ENCODE measurements at places on chromosomes 7 and 10. TPM values are rescaled to one million over a fixed set of nuclear protein-coding genes. Genes with fewer than 3 reads are reported as not detected.
A peak's percentile ranks its signal among the peaks of the same experiment; 100 is the strongest.

DNA sequence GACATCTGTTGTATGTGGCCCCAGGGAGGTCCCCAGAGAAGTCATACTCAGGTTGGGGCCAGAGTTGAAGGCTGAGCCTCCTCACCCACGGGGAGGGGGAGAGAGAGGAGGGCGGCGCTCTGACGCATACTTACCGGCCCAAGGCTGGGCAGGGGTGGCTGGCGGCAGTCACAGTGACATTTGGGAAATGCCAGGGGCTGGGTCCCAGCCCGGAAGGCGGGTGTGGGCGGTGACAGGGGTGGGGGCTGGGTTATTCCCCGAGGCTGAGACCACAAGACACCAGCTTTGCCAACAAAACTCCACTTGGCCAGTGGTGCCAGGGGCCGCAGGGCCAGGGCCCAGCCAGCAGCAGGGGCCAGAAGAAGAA, 41.1 kb downstream of the RASGEF1A start:
- no peak for DNase-seq

DNA sequence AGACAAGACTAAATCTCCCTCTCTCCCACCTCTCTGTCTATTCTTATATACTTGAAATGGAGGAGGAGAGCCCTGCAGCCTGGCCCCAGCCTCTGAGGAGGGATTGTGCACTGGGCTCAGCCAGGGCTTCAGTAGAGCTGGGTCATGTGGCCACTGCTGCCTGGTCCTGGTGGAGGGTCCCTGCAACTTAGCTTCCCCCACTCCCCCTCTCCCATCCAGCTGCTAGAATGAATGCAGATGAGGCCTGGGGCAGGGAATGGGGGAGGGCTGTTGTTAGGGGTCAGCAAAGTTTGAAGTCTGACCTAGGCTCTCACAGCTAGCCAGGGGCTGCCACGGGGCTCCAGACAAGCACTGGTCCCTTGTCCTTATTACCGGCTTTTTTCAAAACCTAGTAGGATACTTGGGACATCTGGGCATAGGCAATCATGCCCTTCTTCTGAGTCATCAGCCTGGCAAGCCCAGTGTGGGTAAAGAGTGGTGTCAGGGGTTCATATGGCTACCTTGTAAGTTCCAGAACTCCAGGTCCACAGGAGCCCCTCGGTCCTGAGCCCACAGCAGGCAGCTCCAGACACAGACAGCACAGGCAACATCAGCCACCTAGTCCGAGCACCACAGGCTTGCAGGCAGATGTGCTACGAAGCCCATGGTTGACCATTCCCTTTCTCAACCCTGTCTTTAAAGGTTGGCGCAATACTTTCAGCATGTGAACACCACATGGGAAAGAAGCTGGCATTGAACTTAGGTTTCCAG, 12.8 kb upstream of the CXCL12 start:
- DNase-seq: peak; percentile 27

DNA sequence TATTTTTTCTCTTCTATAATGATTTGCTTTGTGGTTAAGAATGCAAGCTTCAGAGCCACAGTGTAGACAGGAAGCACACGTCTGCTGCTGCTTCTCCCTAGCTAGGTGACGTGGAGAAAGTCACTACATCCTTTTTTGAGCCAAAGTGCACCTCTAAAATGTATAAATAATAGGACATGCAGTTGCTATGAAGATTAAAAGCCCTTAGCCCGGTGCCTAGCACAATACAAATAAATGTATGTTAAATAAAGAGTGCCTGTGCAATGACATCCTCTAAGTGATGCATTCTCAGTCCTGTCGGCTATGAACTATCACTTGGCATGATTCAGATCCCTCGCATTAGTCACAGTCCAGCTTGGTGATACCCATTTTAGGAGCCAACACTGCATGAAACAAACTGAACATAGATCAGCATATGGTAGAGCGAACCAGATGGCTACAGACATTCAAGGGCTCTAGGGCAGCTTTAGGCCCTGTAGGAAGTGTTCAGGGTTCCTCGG, 4.8 kb upstream of the TRDMT1 start:
- DNase-seq: no peak

GRCh38 chr10:129896136-129896859, 67.8 kb downstream of the EBF3 start:
- no peak for DNase-seq

DNA sequence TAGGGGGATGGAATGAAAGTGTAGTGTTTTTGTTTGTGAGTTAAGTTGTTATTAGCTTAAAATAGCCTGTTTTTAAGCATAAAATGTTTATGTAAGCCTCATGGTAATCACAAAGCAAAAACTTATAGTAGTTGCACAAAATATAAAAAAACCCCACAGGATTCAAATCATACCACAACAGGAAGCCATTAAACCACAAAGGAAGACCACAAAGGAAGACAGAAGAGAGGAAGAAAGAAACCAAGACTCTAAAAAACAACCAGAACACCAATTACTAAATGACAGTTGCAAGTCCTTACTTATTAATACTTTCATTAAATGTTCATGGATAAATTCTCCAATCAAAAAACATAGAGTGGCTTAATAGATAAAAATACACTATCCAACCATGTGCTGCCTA, 63.6 kb downstream of the ANKRD7 start:
- DNase-seq: no peak

DNA sequence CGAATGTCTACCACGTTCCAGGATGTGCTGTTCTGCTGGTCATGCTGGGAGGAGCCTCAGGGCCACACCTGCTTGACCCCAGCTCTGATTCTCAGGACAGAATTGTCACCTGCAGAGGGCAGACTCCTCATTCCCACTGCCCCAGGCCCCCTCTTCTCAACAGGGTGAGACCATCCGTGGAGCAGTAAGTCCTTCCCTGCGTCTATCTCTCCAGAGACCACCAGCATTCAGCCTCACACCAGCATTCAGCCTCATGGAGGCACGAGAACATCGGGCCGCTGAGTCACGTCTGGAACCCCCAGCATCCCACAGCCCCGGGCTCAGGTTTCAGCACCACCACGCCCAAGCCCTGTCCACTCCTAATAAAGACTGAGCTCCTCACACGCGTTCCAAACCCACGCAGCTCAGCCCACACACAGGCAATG, 273.4 kb downstream of the DIP2C start:
- no peak for DNase-seq

GRCh38 chr7:76310102-76310957, 7.9 kb downstream of the HSPB1 start:
- DNase-seq: no peak

GRCh38 chr10:95655571-95656290, 780 bp downstream of the ALDH18A1 start:
- DNase-seq: peak; percentile 49

DNA sequence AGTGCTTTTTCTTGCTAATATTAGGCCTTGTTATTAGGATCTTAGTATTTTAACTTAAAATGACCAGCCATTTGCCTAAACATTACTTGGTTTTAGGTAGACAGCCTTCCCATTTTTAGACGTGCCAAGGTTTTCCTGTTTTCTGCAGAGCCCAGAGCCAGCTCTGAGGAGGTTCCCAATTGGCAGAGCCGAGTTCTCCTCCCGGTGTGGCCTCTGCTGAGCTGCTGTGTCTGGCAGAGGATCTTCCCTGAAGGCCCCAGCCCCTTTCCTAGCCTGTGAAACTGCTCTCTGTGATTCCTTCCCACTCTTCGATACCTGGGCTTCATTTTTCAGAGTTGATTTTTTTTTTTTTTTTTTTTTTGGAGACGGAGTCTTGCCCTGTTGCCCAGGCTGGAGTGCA, 91.4 kb downstream of the EEPD1 start:
- no peak for DNase-seq

- peak; percentile 69 for DNase-seq
Observed at GRCh38 chr7:33062023-33062781, at the start of gene NT5C3A. Gene NT5C3A, minus strand, starts transcription at chr7:33062776. Its CDS starts 71 bp downstream, at chr7:33062705.

DNA sequence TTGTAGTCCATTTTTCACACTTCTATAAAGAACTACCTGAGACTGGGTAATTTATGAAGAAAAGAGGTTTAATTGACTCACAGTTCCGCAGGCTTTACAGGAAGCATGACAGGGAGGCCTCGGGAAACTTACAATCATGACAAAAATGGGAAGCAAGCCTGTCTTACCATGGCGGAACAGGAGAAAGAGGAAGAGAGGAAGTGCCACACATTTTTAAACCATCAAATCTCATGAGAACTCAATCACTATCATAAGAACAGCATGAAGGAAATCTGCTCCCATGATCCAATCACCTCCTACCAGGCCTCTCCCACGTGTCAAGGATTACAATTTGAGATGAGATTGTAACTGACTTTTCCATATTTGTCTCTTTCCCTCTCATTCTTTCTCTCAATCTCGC, 9.3 kb upstream of the PNPLA8 start:
- DNase-seq: no peak

DNA sequence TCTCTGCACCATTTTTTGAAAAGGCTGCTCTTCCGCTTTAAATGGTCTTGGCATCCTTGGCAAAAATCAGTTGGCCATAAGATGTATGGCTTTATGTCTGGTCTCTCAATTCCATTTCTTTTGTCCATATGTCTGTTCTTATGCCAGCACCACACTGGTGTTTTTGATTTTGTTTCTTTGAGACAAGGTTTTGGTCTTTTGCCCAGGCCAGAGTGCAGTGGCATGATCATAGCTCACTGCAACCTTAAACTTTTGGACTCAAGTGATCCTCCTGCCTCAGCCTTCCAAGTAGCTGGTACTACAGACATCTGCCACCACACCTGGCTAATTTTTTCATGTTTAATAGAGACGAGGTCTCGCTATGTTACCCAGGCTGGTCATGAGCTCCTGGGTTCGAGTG, 48.5 kb downstream of the ANLN start:
- DNase-seq: no peak

- no peak for DNase-seq
Observed at GRCh38 chr7:64602518-64602917, 39.6 kb upstream of the ZNF680 start.

DNA sequence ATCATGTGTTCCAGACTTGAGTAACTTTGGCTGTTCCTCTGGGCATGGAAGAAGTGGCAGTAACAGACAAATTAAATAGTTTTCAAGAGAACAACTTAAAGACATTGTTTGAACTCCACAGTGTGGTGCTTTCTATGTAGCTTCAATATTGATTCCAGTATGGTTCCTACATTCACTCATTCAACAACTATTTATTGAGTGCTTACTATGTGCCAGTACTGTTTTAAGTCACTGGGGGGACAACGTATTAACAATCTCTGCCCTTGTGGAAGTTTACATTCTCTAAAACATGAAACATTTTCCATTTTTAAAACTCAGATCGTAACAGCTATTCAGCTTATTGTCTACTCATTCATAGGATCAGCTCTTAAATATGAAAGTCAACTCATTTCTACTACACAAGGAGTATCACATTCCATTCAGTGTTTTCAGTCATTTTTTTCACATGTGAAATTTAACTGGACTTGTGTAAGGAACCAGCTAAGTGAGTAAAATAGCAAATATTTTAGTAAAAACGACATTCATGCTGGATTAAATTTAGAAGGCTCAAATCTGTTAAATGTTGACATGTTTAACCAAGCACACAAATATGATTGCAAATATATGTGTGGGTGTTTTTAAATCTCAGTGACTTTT, 13.6 kb upstream of the CUBN start:
- DNase-seq: no peak

DNA sequence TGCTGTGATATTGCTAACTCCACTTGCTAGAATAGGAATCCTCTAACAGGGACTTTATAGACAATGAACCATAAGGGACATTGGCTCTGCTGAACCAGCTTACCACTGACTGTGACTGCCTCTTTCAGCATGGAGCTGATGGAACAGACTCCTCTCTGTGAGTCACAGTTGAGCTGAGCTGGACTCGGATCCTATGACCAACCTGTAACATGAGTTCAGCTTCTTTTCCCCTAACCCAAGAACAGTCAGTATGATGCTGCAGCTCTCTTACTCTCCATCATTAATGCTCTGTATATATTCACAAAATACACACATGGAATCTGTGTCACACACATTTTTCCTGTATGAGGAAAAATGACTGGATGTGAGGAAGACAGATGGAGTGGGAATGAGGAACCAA, 177.9 kb upstream of the BET1 start:
- DNase-seq: no peak

DNA sequence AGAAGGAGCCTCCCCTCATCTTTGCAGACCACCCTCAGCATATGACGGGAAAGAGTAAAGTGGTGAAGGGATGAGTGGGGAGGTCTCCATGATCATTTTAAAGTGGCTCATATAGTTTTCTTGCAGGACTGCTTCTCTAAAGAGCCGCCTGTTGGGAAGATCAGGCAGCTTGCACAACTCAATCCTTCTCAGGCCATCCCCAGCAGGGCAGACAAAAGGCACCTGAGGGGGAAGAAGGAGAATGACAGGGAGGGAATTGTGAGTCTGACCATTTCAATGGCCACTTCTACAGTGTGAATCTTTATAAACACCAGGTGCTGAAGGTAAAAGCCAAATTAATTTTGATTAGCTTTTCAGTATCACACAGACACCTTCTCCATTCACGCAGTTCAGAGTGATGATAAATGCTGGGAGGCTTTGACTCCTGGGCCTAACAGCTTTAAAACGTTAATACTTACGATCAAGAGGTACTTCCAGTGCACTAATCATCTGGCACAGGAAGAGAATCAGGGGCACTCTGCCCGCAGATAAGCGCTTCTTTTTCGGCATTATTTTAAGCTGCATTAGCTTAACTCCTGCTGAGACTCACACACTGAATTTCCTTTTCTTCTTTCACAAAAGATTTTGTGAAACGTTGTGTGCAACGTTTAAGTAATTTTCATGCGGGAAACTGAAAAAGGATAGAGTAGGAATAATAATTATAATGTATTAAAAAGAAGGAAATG, 109.5 kb upstream of the LAMB4 start:
- DNase-seq: no peak

- peak; percentile 60 for DNase-seq
Observed at GRCh38 chr10:8006274-8006999, 48.1 kb upstream of the GATA3 start.

DNA sequence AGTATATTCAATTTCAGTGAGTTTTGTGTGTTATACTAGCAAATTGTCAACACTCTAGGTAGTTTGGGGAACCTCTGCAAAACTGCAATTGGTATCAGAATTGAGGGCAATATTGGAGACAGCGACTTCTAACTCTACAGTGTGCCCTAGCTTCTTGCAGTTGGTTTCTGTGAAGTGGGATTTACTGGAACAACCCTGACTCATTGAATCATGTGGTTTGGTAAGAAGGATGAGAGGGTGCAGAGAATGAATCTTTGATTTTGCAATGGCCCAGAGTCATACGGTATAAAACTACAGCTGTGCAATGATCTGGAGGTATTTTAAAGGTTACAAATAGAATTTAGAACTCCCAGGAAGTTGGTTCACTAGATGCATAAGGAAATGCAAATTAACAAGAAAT, 129.1 kb upstream of the PPP1R3A start:
- no peak for DNase-seq

HSPA12A gene
- total RNA-seq: 0.07 TPM

AGAP6 gene
- 12.0 TPM for total RNA-seq

HGF gene
- not detected for total RNA-seq

NAMPT gene
- 87.4 TPM for total RNA-seq

DOCK1 gene
- total RNA-seq: not detected

NPC1L1 gene
- not detected for total RNA-seq

SLC29A3 gene
- 3.4 TPM for total RNA-seq

SPDYE3 gene
- not detected for total RNA-seq

FAM25C gene
- not detected for total RNA-seq

MACC1 gene
- total RNA-seq: 30.4 TPM
